ENCODE measurements at places on chromosomes 12 and 14.

- peak; percentile 39 for DNase-seq
These were observed 51.2 kb downstream of the SLC2A13 start for GRCh38 chr12:40054555-40055227.

DNA sequence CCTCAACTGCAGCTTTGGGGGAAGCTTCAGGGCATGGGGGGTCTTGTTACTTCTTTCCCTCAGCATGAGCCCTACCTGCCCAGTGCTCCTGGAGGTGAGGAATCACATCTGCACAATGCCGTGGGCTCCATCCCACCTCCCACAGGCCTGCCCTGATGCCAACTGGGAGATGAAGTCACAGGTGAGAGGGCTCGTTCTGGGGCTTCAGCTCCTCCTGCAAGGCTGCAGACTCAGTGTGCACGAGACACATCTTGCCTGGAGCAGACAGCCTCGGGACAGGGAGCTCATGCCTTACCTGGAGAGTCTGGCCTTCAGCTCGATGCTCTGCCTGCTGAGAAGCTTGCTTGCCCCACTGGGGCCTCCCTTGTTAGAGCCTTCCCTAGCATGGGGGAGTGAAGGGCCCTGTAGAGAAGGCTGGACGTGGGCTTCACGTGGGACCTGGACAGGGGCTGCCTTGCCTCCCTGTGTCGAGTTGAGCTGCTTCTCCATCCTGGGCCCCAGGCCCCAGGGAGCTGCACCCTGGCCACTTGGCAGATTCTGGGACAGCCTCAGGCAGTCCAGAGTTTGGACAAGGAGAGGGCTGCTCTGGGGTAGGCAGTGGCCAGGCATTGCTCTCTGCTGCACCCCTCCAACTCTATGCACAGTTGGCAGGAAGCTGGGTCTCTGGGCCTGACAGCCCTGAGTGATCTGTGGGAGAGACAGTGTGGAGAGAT, 171.4 kb downstream of the KIF26A start:
- no peak for DNase-seq

DNA sequence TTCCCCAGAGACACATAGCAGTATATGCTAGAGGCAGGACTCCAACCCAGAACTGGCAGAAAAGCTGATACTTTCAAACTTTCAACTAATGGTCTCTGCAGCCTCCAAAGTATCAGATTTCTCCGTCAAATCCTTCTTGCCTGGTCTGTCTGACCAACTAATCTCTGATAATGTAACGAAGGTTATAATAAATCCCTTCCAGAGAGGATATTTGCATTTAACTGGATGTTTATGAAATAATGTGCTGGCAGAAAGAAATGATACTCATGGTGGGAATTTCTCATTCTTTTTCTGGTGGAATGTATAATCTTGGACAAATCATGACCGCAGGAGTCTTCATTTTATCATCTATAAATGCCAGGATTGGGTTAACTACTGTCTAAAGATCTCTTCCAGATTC, 860.3 kb downstream of the DIO2 start:
- no peak for DNase-seq

DNA sequence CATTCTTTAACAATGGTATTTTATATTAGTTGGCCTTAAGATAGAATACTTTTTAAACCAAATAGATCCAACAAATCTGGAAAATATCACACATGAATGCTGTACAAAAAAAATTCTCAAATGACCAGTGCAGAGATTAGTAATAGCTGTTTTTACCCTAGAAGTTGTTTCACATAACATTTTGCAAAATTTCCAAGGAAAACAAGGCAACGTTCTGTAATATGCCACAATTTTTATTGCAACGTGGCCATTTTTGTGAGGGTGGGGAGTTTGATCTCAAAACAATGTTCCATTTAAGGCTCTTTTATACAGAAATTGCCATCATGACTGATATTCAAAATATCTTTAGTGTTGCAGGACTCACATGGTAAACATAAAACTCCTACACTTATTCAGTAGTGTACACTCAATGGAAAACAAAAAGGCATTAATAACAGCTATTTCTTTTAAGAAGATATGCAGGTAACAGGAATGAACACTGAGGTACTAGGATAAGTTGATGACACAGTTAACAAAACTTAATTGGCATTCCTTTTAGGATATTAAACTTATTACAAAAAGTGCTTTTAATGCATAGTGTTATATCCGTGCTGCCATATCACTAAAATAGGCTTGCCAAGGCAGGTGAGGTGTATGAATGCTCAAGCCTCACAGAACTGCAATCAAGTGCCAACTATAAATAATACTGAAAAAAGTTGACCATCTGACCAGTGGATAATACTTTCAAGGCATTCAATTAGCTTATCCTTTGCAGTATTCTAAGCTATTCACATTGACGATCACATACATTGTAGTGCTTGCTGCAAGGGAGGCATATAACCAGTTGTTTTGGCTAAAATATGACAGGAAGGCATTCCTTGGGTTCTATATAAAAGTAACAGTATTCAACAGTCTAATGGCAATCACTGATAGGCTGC, 2.3 kb downstream of the CFL2 start:
- no peak for DNase-seq

All from ELR (cell line).